ENCODE measurements at places on chromosomes 16 and 17.

DNA sequence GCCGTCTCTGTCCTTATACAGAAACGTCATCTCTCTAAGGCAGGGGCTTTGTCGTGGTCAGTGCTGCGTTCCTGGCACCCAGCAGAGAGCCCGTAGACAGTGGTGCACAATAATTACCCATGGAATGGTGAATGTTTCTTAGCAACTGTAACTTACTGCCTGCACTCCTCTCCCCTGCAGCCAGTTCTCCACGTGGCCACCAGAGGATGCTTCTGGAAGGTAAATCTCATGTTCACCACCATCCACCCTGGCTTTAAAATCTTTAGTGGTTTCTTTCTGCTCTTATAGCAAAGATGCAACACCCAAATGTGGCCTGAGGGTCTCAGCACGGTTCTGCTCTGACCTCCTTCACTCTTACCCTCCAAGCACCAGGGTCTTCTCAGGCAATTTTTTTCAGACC is 150.8 kb downstream of the GRIN2A start:
- DNase-seq, result no peak

DNA sequence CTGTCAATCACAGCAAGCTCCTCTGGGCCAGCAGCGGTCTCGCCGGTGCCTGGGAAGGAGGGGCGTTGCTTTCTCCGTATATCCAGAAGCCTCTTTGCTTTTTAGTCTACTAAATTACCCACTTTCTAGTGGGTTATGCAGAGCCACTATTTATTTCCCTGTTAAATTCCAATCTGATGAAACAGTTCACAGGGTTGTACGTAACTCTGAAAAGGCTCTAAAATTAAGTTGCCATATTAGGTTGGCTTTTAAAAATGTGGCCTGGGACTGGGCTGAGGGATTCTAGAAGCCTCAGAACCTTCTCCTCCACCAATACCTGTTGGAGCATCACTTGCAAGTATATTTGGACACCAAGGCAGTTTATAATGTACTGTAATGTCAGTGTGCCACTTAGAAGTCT is 27.2 kb downstream of the MARCHF10 start:
- no peak for DNase-seq

DNA sequence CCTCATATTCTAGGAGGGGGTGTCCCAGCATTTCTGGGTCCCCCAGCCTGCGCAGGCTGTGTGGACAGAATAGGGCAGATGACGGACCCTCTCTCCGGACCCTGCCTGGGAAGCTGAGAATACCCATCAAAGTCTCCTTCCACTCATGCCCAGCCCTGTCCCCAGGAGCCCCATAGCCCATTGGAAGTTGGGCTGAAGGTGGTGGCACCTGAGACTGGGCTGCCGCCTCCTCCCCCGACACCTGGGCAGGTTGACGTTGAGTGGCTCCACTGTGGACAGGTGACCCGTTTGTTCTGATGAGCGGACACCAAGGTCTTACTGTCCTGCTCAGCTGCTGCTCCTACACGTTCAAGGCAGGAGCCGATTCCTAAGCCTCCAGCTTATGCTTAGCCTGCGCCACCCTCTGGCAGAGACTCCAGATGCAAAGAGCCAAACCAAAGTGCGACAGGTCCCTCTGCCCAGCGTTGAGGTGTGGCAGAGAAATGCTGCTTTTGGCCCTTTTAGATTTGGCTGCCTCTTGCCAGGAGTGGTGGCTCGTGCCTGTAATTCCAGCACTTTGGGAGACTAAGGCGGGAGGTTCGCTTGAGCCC is 11.6 kb downstream of the STH start:
- DNase-seq, result no peak

DNA sequence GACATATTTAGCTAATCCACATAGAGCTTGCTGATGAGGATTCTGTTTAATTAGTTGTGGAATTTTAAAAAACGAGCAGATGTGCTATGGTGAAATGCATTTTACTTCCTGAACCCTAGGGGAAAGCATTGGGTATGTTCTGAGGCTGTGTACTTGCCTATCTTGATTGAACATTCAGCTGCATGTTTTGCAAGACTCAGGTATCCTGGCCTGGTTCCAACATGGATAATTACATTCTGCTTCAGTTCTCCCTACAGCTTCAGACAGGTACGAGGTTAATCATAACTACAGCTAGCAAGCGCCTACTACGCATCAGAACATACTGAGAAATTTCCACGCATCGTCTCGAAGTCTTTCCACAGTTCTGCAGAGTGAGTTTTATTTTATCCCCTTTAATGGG is 77.0 kb downstream of the HS3ST2 start:
- no peak for DNase-seq

- DNase-seq, result no peak
These were observed 2.5 kb downstream of the RPAIN start for GRCh38 chr17:5422505-5422904.

GRCh38 chr16:90031186-90031930 is 12.1 kb upstream of the DBNDD1 start:
- DNase-seq, result no peak
